ENCODE measurements at places on chromosomes 3 and 15.

- no peak for DNase-seq
Measured at GRCh38 chr15:69593981-69594966, 141.7 kb downstream of the RPLP1 start.

GRCh38 chr3:56918111-56918568 lies 116.4 kb upstream of the ARHGEF3 start:
- no peak for DNase-seq

DNA sequence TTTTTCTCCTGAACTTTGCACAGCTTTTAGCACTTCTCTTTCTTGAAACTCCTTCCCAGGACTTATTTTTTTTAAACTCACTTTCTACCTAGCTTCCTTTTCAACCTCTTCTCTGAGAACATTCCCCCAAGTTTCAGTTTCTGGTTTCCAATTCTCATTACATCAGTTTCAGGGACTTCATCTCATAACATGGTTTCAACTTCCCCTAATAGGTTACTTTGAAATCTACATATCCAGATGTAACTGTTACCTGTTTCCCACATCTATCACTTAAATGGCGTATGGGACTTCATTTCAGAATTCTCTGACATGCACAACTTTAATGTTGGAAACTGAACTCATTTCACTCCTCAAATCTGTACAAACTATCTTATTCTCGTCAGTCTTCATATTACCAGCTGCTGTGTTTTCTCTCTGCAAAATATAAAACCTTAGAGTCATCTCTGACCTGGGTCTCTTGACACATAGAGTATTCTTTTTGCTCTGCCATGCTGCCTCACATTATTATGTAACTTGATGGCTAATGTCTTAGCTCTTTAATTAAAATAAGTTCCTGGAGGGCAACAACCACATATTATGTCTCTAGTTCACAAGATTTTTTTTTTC lies 58.4 kb downstream of the NME9 start:
- DNase-seq, result no peak

- no peak for DNase-seq
Measured at GRCh38 chr3:139505829-139506386, 29.6 kb upstream of the RBP2 start.

DNA sequence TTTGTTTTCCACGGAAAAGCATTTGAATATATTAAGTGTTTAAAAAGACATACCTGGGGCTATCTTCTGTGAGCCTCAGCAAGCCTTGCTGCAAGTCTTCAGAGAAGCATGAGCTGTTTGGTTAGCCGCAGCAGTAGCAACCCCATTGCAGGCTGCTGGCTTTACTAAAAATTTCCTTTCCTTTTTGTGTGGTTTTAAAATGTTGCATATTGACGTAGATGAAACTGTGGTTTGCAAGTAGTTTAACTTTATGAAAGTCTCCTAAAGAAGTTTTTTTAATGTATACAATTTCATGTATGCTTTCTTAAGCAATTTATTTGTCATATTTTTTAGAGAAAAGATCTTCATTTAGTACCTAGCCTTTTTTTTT lies at the start of gene GPR171:
Gene GPR171, minus strand, starts transcription at position 166 of the 370 bp plus-strand sequence. CDS start 3,830 bp downstream, outside the sequence.
- DNase-seq, result peak; percentile 47

DNA sequence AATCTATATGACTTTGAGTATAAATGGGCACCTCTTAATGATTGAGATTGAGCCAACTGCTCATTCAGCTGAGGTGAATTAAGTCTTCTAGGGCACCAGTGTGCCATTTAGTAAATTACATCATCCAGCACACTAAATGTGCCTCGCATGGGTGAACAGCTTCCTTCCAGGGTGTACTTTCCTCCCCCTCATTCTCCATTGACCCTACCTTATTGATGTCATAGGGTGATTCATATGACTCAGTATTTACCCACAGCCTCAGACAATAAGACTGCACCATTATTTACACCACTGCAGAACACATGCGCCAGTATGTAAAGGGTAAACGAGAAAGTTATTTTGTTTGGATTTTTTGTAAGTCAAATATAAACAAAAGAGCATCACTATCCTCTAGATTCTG lies 185.2 kb upstream of the ARL6 start:
- DNase-seq, result no peak

- no peak for DNase-seq
Measured at GRCh38 chr3:59696783-59697182, 647.0 kb upstream of the CFAP20DC start.

GRCh38 chr3:10213156-10213792 lies 35.0 kb upstream of the TATDN2 start:
- DNase-seq, result no peak

- DNase-seq, result no peak
Measured at GRCh38 chr15:52653431-52653964, 25.7 kb downstream of the ATOSA start.

- no peak for DNase-seq
Measured at GRCh38 chr15:76058714-76059319, 968 bp upstream of the TMEM266 start.

DNA sequence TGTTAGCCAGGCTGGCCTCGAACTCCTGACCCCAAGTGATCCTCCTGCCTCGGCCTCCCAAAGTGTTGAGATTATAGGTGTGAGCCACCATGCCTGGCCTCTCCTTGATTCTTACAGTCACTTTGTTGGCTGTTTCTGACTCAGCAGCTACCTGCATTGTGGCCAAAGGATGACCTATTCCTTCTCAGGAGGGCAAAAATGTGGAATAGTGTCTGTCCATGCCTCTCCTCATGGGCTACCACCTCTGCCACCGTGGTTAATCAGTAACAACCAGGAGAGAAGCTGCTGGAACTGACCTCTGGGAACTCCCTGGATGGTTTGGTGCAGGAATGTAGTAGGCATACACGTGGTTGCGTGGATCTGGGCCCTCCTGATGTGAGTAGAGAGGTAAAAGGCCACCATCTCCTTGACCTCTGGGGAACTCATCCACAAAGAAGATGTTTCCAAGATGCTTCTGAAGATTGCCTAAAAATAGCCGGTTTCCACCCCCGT lies 63.3 kb downstream of the FLNB start:
- DNase-seq, result no peak

DNA sequence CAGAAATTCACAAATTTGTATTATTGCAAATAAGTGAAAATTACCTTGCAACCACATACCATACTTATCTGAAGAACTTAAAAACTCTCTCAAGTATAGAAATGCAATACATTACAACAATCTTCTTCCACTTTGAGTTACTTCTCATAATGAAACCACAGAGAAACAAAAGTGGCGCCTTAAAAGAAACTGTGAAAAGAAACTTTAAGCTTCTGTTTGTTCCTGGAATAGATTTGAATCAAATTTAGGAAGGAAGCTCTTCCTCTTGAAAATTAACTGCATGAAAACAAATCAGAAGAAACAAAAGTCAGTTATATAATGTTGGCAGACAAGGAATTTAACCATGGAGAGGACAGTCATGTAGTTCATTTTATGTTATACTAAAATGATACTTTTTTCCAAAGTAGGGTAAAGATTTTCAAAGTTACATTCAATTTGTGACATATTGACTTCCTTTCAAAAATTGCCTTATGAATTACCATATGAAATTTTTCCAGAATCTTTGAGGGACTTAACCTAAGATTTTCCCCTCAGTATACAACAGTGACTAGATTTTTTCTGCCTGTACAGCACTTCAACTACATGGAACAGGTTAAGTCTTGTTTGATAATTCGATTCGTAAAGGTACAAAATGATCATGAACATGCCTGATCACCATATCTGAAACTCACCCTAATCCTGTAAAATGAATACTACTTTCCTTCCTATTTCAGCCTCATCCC lies 57.6 kb upstream of the TNFSF10 start:
- DNase-seq, result no peak

DNA sequence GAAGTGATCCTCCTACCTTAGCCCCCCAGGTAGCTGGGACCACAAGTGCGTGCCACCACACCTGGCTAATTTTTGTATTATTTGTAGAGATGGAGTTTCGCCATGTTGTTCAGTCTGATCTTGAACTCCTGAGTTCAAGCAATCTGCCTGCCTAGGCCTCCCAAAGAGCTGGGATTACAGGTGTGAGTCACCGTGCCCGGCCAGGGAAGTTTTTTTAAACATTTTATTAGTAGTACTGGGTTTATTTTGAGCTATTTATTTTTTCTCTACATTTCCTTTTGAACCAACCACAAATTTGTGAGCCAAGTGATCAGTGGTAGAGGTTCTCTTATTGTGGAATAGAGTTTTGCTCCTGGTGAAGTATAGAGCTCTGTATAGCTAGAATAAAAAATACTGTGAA lies 33.7 kb downstream of the ARMC8 start:
- DNase-seq, result no peak

DNA sequence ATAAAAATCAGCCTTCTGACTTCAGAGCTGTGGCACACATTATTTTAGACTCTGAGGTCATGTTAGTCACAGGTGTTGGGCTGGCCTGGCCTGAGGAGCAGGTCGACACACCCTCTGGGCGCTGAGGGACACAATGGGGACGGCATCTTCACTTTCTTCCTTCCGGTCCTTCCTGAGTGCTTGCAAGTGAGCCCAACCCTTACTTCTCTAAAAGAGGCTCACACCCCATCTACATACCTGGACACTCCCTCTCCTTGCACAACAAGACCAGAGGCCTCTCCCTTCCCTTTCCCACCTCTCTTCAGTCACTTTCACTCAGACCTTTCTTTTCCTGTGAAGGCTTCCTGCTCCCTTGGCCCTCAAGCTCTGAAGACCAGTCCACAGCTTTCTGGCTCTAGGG lies 85.4 kb downstream of the XXYLT1 start:
- no peak for DNase-seq

- DNase-seq, result no peak
Measured at GRCh38 chr3:128344052-128344735, 122.5 kb downstream of the DNAJB8 start.

GRCh38 chr3:128491691-128491940 lies 1.4 kb downstream of the GATA2 start:
- no peak for DNase-seq

DNA sequence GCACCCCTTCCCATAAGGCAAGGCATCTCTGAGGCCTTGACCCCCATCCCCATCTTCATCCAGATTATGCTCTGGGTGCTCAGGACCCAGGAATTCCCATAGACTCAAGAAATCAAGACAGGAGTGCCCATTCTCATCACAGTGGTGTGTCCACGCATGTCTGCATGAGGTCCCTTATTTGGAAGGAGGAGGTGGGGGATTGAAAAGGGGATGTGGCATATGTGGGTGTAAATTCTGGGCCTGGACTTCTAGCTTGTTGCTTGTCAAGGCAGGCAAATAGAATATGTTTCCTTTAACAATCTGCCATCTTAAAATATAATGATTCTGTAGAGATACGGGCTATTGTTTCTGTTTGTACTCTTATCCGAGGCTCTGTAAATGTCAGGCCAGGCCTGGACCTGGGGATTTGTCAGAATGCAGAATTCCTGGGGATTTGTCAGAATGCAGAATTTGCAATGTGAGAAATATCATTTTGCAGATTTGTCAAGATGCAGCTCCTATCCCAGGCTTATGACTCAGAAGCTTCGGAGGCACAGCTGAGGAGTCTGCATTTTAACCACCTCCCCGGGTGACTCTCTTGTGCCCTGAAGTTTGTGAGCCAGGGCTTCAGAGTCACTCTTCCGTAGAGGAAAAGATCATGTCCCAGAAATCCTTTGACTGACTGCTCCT lies 157.8 kb downstream of the SV2B start:
- no peak for DNase-seq

GRCh38 chr3:171145798-171146197 lies 119.3 kb upstream of the SLC2A2 start:
- DNase-seq, result no peak

GRCh38 chr3:152474585-152474984 lies 205.9 kb downstream of the MBNL1 start:
- DNase-seq, result no peak

DNA sequence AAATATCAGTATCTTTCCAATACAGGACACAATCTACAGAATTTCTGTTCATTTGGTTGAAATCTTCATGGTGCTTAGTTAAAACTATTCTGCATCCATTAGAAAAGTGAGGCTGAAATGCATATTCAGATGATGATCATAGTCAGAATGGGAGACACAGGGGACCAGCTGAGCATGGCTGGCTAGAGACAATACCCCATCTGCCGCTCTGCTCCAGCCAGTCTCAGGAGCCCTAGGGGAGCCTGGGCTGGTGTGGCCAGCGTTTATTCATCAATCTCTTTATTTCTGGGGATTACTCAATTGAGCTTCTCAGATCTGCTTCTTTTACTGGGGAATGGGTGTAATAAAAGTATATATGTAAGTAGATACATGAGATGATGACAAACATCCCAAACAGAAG lies 470.9 kb upstream of the CDIN1 start:
- DNase-seq, result no peak

GRCh38 chr3:185820973-185821758 lies 3.7 kb downstream of the IGF2BP2 start:
- no peak for DNase-seq

All from stimulated activated CD8-positive, alpha-beta memory T cell treated with anti-CD3 and anti-CD28 coated beads, Interleukin-4, amount 100 ng/mL, for 4 hours (primary cell).